ENCODE measurements at places on chromosomes 2 and 18.

GRCh38 chr2:235216901-235217300, 265.1 kb downstream of the SH3BP4 start:
- DNase-seq, result no peak

GRCh38 chr2:70035344-70035844, 51.9 kb upstream of the PCBP1 start:
- no peak for DNase-seq

- no peak for DNase-seq
Measured at GRCh38 chr2:9795071-9795470, 48.2 kb upstream of the TAF1B start.

GRCh38 chr2:37912056-37912455, 13.0 kb upstream of the RMDN2 start:
- no peak for DNase-seq

GRCh38 chr2:180722551-180723239, 257.7 kb upstream of the UBE2E3 start:
- DNase-seq, result no peak

GRCh38 chr18:38237796-38238195, 672.2 kb upstream of the CELF4 start:
- DNase-seq, result no peak

GRCh38 chr2:58634653-58635370, 393.7 kb upstream of the FANCL start:
- no peak for DNase-seq

DNA sequence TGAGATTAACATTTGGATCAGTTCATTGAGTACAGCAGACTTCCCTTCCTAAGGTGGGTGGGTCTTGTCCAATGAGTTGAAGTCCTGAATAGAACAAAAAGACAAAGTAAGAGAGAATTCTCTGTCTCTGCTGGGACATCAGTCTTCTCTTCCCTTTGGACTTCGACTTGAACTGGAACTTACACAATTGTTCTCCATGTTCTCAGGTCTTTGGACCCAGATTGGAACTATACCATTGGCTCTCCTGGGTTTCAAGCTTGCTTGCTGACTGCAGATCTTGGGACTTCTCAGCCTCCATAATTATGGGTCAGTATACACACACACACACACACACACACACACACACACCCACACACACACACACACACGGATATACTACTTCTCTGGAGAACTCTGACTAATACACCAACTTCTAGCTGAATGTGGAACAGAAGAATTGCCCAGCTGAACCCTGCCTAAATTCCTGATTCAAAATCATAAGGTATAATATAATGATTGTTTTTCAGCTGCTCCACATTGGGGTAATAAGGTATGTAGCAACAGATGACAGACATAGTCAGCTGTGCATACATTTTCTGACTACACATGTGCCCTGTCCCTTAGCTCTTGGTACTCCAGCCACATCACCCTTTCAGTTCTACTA, 214.0 kb downstream of the TGIF1 start:
- no peak for DNase-seq

DNA sequence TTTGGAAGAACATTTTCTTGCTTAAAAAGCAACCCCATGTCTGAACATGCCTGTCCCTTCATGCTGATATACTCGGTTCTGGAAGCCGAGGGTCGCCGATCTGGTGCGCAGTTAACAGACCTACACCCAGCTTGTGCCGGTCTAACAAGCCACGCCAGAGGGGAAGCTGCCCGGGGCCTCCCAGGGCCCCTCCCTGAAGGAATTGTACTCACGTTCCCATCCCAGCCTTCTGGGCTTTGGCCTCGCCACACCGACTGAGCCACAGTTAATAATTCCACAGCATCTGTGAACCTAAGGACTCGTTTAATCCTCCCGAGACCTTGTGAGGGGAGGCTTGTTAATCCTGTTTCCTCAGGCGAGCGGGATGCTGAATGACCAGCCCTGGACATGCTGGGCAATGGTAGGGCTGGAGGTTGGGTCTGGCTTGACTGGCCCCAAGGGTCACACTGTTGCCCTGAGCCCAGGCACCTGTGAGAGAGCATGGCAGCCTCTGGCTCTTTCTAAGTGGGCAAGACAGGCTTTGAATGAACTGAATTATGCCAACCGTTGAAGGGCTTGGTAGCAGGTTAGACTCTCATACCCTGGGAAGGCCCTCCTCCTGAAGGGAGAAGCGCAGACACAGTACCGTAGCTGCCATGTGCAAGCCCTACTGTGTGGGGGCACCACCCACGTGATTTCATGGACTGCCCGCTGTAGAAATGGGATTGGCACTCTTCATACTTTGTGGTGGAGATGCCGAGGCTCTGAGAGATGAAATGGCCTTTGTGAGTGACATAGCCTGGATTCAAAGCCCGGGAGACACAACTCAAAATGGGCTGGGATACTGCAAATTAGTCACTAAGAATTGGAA, 27.9 kb upstream of the ODC1 start:
- DNase-seq, result no peak

DNA sequence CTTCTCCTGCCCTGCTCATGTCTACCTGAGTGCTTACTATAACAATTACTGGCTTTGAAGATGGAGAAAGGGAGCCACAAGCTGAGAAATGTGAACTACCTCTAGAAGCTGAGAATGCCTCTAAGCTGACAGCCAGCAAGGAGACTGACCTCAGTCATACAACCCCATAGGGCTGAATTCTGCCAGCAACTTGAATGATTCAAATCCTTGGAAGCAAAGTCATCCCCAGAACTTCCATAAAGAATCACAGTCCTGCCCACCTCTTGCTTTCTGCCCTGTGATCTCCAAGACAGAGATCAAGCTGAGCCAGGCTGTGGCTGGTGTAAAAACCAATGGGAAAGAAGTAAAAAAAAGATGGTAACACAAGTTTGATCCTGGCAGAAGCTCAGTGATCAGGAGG, 288.2 kb upstream of the SPHKAP start:
- no peak for DNase-seq

DNA sequence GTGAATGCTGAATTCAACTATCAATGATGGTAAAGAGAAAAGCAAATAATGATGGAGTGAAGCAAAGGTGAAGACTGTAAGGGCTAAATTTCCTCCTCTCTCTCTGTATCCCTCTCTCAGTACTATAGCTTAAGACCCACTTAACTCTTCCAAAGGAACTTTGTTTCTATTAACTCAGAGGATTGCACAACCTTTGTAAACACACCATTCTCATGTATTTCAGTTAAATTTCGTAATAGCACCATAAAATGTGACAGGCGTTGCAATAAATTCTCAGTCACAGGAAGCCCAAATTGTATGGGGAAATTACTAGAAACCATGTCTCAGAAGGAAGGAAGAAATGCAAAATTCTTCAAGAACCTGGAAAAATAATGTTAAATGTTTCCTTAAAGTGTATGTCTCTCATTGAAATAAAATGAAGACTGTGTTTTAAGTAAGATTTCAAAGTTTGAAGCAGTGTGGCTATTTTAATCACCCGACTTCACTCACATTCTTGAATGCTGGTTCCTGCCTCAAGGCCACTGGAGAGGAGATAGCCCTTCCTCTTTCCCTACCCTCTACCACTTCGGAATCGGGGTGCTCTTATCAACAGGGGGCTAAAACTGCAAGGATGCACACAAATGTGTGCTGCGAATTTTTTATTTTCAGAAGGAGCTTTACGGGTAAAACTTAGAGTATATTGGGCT, 112.1 kb downstream of the FTCDNL1 start:
- DNase-seq, result no peak

GRCh38 chr18:41326311-41326710, 628.7 kb upstream of the PIK3C3 start:
- no peak for DNase-seq

DNA sequence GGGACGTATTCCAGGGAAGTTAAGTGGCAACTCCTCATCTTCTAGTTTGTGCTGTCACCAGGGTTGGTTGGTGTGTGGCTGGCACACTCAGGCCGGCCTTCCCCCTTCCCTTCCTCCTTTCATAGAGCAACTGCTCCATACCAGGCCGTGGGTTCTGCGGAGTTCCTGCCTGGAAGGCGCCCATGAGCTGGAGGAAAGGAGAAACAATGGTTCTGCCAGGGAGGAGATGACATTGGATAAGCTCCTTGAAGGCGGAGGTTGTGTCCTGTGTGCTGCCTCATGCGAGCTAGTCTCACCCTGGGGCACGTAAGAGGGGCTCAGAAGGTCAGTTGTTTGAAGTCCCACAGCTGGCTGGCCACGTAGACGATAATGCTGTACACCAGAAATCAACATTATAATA, 19.2 kb downstream of the ASAP2 start:
- no peak for DNase-seq

- DNase-seq, result no peak
Measured at GRCh38 chr2:99886418-99886817, 256.0 kb downstream of the AFF3 start.

- no peak for DNase-seq
Measured at GRCh38 chr18:79672490-79673276, 6.9 kb upstream of the CTDP1 start.

DNA sequence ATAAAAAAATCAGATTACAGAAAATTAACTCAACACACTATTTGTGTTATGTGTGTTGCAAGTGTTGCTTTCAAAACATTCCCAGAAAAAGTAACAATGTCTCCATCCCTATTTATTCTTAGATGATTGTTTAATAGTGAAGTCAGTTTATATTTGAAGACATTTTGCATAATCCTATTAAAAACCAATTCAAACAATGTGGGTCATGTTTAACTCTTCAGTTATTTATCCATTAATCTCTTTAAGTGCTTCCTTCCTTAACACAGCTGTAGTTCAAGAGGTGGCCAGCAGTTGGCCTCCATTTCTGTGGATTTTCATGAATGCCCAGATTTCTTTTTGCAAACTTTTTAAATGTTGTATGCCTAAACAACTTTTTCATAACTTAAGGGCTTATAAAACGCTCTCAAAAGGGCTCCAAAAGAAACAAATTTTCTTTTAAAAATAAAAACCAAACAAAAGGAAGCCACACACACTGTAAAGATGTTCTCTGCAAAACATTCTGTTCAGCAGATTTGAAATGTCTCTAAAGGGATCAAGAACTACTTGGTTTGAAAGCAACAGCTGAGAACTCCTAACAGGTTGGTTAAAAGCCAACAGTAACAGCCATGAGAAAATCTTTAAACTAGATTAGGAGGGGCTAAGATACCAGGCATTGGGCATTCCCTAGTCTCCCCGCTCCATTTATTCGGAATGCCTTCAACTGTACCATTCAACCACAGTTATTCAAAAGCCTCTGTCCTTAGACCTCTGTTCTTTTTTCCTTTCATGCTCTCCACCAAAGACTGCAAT, 71.5 kb downstream of the THADA start:
- DNase-seq, result no peak

DNA sequence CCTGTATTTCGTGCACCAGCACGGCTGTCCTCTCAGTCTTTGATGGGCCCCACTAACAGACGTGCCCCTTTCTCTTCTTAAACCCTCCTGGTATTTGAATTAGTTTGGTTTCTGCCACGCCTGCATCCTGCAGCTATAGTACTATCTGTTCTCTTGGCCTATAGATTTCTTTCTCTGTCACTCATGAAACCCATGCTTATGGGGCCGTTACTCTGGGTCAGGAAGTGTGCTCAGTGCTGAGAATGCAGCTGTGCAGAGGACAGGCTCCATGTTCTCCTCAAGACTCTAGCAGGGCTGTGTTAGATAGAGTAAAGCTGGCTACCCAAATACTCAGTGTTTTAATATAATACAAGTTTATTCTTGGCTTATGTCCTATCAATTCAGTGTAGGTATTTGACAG, 180.0 kb downstream of the INSIG2 start:
- DNase-seq, result no peak

DNA sequence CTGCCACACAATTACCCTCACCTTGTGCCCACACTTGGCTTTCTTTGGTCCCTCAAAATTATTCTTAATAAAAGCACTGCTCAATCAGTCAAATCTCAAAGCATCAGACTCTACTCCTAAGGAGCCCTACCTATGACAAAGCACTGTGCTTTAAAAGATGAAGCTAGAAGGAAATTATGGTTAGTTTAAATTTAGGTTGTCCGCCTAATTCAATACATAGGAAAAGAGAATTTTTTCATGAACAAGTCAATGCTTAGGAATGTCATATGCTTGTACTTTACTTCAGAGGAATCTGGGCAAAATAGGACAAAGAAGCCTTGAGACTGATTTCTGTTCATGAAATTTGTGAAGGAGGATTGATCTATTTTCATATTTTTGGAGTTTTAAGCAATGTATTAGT, 726.4 kb upstream of the CDH2 start:
- DNase-seq, result no peak

DNA sequence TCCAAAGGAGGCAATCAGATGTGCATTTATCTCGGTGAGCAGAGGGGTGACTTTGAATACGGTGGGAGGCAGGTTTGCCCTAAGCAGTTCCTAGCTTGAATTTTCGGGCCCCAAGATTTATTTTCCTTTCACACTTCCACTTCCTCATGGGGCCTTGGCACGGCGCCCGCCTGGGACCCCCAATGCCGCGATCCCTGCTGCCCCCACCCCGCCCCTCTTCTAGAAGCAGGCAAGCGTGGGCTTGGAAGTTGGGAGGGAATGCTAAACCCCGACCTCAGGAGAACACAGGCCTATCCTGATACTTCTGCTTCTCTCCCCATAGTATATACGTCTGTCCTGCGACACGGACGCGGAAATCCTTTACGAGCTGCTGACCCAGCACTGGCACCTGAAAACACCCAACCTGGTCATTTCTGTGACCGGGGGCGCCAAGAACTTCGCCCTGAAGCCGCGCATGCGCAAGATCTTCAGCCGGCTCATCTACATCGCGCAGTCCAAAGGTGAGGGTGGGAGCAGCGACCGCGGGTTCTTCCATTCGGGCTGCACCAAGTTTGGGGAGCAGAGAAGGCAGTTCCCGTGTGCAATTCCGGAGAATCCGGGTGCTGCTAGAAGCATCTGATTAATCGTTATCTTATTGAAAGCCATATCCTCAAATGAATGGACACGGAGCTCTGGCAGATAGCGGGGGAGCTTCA, 21.6 kb downstream of the TRPM8 start:
- no peak for DNase-seq

- peak; percentile 24 for DNase-seq
Measured at GRCh38 chr2:233084488-233084887, 24.3 kb downstream of the INPP5D start.

DNA sequence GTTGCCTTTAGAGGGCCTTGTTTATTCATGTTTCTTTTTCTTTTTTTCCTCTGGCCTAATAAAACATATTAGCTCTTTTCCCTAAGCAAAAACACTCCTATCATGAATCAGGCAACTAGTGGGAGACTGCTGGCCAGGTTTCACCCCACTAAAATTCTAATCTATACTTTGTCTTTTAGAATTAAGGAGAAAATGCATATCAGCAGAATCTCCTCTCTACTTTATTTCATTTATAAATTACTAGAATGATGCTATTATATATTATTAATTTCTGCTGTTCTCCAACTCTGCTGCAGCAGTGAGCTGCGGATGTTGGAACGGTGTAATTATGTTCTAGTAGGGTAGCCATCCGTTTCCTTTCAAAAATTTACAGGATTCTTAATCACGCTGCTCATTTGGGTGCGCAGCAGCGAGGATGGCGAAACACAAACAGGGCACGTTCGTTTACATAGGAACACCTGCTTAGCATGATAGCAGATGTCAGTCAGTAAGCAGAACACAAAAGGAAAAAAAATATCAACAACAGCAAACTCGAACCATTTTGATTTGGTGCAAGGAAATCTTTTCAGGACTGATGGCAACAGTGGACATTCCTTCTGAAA, 30.5 kb downstream of the ZEB2 start:
- no peak for DNase-seq

Data from T-helper 1 cell (primary cell).